ENCODE measurements at places on chromosomes 7 and 10. TPM values are rescaled to one million over a fixed set of nuclear protein-coding genes. Genes with fewer than 3 reads are reported as not detected.

Gene NRAP
- total RNA-seq: 5.6 TPM

GRCh38 chr10:47181052-47181849, 118.7 kb upstream of the GDF10 start:
- no peak for DNase-seq

- peak; percentile 64 for DNase-seq
Measured at GRCh38 chr7:123871998-123872867, 27.3 kb downstream of the HYAL4 start.

- DNase-seq: no peak
Measured at GRCh38 chr7:5274441-5274840, 8.3 kb upstream of the SLC29A4 start.

Gene GATA3
- 0.11 TPM for total RNA-seq

DNA sequence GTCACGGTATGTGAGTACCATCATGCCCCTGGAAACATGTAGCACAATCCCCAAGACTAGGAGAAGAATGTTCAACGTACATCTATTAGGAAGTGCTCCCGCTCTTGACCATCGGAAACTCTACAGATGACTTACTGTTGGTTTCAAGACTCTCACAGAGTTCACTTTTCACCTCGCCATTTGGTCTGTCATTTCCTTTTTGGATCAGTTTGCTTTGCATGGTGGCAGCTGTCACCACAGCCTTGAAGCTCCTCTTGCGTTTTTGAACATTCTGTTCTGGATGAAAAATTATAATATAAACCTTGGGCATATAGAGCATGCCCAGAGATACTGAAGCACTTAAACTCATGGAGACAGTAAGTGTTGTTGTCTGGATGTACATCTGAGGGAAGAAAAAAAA, 806.8 kb downstream of the GRM8 start:
- DNase-seq: peak; percentile 44

Gene RSPH10B
- total RNA-seq: 0.21 TPM

GRCh38 chr10:19815731-19816410, 361 bp upstream of the PLXDC2 start:
- DNase-seq: peak; percentile 71

- no peak for DNase-seq
Measured at GRCh38 chr10:74925291-74925690, 98.9 kb downstream of the KAT6B start.

DNA sequence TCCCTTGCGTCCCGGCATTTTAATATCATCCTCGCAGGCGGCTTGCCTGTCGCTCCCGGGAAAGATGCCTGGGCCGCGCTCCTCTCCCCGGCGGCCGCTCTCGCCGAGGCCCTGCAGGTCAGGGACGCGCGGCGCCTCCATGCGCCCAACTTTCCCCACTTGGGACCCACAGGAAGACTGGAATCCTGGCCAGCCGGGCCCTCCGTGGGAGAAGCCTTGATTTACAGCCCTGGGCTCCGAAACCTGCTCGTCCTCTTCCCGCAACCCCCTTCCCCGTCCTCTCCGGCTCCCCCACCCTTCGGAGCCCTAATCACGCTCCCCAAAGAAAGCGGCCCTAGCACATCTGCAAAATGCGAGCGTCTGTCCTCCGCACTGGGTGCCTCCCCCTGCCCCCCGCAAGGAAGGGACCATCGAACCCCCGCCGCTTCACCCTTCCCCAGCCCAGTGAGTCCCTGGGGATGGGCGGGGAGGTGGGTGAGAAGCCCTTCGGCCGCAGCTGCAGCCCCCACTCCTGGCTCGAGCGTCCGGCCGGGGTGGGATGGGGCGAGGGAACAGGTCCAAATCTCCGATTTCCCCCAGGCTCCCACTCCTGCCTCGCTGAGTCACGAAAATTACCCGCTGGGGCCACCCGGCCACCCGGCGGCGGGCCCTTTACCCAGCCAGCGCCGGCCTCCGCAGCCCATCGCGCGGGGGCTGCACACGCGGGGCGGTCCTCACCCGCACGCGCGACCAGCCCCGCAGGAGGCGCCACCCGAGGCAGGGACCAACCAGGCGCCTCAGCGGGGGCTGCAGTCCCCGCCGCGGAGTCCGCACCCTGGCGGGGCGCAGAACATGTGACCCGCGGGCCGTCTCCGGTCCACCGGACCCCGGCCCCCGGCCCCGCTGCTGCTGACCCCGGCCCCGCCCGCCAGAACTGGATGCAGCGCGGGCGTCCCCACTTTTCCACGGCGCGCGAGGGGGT, 695 bp downstream of the HSPA12A start:
- no peak for DNase-seq

DNA sequence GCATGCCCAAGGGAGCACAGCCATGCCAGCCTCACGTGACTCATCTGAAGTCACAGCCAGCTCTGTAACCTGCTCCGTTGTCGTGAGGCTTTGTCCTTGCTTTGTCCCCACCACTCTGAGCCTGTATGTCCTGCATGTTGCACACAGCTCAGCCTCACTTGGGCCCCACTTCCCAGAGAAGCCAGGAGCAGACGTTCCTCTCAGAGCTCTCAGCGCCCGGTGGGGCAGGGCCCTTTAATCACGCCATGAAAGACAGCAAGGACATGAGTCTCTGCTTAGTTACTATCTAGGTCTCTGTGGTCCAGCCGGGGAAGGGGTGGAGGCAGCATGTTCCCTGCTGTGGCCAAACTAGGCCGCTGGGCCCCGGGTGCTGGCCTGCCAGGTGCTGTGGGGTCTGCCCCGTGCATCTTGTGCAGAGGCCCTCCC, 127.4 kb upstream of the FAM20C start:
- DNase-seq: peak; percentile 48

Gene GPR85
- total RNA-seq: 7.5 TPM

Gene PSD
- total RNA-seq: 0.10 TPM

DNA sequence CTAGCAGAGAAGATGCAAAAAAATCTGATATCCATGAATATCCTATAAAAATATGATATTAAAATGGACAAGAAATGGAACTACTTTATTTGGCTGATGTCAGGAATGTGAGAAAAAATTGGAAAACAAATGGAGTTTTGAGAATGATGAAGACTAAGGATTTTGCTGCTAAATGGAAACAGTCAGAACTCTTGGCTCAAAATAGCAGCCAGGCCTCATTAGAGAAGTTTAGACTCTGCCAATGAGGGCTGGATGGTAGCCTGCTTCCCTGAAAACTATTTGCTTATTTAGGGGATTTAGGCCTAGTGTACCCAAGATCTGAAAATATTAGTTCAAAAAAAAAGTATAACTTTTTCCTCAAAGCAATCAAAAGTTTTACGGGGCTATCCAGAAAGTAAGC, 458.5 kb downstream of the TFEC start:
- DNase-seq: no peak

- DNase-seq: peak; percentile 33
Measured at GRCh38 chr10:62788861-62789467, 15.6 kb upstream of the ADO start.

GRCh38 chr7:134773164-134773563, 6.3 kb upstream of the CALD1 start:
- no peak for DNase-seq

DNA sequence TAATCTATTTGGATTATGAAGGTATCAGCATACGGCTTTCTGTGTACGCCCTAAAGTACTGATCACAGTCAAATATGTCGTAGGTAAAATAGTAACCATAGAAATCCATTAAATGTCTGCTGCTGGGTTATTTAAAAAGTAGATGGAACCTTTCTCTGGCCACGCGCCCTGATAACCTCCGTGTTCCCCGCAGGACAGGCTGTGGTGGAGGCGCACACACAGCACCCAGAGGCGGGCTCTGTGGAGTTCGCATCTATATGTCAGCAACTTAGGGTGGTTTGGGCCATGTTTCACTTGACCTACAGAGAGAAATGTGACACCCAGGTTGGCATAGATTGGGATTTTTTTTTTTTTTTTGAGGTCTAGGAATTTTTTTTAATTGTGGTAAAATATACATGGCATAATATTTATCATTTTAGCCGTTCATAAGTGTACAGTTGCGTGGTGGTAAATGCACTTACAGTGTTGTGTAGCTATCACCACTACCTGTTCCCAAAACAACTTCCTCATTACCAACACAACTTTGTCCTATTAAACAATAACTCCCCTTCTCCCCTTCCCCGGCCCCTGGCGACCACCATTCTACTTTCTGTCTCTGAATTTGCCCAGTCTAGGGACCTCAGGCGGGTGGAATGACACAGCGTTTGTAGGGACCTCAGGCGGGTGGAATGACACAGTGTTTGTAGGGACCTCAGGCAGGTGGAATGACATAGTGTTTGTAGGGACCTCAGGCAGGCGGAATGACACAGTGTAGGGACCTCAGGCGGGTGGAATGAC, 15.4 kb downstream of the PPP2R2D start:
- no peak for DNase-seq

DNA sequence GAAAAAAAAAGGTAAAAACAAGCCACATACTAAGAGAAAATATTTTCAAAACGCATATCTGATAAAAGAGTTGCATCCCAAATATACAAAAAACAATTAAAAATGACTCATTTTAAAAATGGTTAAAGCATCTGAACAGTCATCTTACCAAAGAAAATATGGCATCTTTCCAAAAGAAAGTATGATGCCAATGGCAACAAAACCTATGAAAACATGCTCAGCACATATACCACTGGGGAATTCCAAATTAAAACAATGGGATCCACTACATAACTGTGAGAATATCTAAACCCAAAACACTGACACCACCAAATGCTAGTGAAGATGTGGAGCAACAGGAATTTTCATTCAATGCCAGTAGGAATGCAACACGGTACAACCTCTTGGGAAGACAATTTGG, 39.3 kb downstream of the VSTM2A start:
- DNase-seq: no peak

DNA sequence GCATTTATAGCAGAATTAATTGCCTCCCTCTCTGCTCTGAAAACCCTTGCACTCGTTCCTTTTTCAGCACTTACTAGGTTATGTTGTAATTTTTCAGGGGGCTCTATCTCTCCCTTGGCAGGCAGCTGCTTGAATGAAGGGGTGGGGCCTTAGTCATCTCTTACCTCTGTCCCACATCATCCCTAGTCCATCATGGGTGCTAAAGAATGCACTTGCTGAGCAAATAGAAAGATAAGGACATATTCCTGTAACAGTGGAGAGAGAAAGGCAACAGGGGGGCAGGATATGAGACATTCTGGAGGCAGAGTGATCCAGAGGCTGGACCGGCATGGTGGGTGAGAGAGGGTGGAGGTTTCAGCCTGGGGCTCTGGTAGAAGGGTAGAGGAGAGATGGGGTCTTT, 60.0 kb downstream of the MINDY4 start:
- DNase-seq: no peak

Gene CPN1
- total RNA-seq: not detected

GRCh38 chr10:101231092-101231491, 1.8 kb upstream of the LBX1 start:
- no peak for DNase-seq

DNA sequence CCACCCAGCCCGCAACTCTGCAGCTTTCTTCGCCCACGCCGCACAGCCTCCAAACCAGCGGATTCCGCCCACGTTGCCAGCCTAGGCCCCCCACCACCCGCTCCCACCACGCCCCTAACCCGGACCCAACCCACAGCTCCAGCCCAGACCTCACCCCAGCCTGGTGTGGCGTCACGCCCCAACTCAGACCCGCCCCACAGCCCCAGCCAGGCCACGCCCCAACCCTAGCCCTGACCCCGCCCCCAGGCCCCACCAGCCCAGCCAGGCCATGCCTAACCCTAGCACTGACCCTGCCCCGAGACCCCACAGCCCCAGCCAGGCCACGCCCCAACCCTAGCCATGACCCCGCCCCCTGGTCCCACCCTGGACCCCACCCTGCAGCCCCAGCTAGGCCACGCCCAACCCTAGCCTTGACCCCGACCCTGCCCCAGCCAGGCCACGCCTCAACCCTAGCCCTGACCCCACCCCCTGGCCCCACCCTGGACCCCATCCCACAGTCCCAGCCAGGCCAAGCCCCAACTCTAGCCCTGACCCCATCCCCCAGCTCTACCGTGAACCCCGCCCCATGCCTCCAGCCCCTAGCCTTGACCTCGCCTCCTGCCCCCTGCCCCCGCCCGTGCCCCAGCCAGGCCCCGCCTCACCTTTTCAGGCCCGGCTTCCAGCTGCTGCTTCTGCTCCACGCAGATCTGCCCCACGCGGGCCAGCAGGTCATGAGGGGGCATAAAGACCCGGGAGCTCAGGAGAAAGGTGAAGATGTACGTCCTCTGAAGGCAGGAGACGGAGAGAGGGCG, 64.0 kb downstream of the RASGEF1A start:
- no peak for DNase-seq

DNA sequence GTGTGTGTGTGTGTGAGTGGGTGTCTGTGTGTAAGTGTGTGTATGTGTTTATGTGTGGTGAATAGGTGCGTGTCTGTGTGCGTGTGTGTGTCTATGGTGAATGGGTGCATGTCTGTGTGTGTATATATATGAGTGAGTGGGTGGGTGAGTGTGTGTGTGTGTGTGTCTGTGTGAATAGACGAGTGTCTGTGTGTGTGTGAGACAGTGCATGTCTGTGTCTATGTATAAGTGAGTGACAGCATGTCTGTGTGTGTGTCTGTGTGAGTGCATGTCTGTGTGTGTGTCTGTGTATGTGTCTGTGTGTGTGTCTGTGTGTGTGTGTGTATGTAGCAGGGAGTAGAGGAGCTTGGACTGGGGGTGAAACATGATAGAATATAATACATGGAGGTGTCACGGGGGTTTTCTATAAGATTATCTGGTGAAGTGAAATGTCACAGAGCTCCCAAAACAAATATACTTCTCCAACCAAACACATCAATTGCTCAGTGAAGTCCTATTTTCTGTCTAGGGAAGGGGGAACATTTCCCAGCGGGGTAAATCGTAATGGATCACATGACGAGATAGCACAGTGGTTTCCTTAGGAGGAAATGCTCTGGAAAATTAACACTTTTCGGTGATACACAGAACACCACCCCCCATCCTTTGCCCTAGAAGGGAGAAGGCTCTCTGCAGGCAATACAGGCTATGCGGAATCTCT, 723.3 kb upstream of the CELF2 start:
- no peak for DNase-seq

DNA sequence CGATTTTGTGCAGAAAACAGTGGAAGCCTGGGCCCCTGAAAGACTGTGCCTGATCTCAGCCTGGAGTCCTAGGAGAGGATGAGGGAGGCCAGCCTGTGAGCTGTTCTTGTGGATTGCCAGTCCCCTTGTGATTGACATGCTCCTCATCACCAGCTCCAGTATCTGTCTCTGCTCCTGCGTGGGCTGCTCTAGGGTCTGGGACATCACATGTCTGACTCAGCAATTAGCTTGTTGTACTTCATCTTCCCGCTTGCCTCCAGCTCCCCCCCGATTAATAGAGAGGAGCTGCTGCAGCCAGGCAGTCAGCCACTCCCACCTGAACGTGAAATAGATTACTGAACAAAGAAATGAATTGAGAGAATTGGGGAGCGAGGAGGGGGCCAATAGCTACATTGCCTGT, 99.6 kb upstream of the TBX20 start:
- DNase-seq: no peak

Gene ASIC3
- total RNA-seq: 5.5 TPM

Gene TSPAN12
- total RNA-seq: 13.8 TPM

- no peak for DNase-seq
Measured at GRCh38 chr10:31124852-31125251, 93.2 kb upstream of the ZNF438 start.

Gene OR13A1
- not detected for total RNA-seq
